ENCODE measurements at places on chromosomes 11 and 22.

- DNase-seq: no peak
Observed at GRCh38 chr22:44352378-44353035, 39.8 kb upstream of the SHISAL1 start.

DNA sequence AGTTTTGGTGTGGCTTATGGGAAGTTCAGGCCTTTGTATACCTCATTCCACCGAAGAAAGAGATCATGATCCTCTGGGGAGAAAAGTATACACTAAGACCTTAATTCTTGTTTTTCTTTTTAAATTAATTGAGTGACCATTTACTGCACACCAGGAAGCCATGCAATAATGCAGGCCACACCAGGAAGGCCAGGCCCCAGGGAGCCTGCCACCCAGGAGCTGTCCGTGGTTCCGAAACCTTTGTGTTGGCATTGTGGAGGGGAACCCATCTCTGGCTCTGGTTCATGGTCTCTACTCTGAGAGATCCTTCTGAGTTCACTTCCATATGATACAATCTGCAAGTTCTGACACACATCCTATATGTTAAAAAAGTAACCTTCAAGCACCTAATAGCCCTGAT, 291.8 kb downstream of the MIAT start:
- DNase-seq: no peak

DNA sequence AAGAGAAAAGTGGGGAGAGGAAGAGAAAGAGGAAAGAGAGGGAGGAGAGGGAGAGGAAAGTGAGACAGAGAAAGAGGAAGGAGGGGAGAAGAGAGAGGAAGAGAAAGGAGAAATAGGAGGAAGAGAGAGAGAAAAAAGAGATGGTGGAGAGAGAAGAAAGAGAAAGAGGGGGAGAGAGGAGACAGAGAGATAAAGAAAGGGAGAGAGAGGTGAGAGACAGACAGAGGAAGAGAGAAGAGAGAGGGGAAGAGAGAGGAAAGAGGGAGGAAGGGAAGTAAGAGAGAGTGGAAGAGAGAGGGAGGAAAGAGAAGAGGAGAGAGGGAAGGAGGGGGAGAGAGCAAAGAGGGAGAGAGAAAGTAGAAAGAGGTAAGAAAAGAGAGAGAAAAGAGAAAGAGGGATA, 9.4 kb upstream of the SEZ6L start:
- no peak for DNase-seq

DNA sequence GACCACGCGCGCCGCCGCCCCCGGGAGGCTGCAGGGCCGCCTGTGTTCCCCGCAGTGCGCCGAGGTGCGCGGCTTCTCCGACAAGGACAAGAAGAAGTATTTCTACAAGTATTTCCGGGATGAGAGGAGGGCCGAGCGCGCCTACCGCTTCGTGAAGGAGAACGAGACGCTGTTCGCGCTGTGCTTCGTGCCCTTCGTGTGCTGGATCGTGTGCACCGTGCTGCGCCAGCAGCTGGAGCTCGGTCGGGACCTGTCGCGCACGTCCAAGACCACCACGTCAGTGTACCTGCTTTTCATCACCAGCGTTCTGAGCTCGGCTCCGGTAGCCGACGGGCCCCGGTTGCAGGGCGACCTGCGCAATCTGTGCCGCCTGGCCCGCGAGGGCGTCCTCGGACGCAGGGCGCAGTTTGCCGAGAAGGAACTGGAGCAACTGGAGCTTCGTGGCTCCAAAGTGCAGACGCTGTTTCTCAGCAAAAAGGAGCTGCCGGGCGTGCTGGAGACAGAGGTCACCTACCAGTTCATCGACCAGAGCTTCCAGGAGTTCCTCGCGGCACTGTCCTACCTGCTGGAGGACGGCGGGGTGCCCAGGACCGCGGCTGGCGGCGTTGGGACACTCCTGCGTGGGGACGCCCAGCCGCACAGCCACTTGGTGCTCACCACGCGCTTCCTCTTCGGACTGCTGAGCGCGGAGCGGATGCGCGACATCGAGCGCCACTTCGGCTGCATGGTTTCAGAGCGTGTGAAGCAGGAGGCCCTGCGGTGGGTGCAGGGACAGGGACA, 2.7 kb downstream of the NLRP6 start:
- peak; percentile 18 for DNase-seq

DNA sequence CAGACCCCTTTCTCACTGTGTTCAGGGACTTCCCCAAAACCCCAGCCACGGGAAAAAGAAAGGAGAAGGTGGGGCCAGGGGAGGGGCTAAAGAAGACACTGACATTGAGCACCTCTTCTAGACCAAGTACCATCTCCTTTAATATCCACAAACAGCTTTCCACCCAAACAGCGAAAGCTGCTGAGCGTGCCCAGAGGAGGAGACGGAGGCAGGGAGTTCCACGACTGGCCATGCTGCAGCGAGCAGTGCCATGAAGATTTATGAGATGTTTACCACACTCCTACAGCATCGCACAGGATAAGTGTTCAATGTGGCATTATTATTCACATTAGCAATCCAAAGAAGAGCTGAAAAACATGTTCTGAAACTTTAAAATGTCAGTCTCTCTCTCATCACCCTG, 127.4 kb downstream of the LARGE1 start:
- no peak for DNase-seq

DNA sequence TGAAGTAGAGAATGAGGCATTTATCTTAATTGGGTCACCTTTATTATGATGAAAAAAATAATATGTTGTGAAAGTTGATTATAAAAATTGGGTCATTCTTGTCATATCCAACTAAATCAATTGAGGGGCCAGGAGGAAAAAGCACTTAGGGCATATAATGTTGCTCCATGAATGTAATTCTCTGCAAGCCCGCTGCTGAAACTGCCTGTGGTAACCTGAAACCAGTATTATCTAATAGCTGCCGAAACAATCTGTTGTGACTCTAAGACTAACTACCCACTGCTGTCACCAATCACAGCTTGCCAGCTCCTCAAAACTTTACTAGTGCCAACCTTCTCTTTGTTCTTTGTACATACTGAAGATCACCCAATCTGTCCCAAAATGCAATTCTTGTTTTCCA, 115.8 kb downstream of the ATG16L2 start:
- DNase-seq: no peak

GRCh38 chr22:36236388-36237319, 2.7 kb downstream of the APOL2 start:
- DNase-seq: no peak

- DNase-seq: no peak
Observed at GRCh38 chr11:69887841-69888427, 68.7 kb upstream of the FGF3 start.

DNA sequence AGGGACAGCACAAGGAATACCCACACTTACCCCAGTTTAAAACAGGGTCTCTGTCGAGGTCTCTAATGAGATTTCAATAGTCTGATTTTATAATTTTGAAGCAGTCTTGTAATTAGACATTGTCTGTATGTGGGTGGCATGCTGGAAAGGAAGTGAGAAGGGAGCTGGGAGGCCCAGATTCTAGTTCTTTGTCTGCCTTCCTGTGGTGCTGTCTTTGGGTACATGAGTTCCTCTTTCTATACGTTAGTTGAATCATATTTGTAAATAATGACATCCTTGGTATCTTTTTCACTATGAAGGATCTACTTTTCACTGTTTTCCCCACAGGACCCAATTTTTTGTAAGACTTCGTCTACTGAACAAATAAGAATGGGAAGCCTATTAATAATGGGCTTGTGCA, 42.0 kb upstream of the TENM4 start:
- no peak for DNase-seq

DNA sequence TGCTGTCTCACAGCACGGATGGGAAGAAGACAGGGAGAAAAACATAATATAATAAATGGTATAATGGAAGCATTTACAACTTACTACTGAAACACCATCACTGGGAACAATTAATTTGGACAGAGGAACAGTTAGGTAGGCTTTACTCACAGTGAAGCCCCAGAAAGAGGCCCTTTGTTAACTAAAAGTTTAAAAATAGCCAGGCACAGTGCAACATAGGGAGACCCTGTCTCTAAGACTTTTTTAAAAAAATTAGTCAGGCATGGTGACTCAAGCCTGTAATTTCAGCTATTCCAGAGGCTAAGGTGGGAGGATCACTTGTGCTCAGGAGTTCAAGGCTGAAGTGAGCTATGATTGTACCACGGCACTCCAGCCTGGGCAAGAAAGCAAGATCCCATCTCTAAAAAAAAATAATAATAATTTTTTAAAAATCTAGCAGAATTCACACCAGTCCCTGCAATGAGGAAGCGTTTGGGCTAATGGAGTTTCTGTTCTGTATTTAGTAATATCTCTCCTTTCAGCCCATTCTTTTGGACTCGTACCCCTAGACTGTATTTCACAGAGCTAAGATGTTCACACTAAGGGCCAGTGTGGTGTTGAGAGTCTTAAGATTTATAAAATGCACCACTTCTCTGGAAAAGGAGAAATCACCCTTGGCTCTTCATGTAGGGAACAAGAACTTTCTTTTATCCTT, 275.5 kb downstream of the SOX6 start:
- no peak for DNase-seq

DNA sequence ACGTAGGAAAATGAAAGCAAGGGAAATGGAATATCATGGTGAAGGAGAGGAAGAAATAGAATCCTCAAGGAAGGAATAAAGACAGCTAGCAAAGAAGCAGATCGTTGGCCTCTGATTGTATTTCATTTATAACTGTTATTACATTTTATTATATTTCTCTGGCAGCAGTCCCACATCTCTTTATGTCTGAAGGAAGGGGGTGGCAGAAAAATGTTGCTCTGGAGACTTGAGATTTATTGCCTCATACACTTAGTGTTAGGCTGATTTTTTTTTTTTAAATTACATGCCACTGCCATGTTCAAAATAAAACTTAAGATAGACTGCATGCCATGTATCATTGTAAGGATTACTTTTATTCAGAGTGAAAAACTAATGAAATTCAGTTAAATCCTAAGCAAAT, 971.7 kb upstream of the CHORDC1 start:
- no peak for DNase-seq

GRCh38 chr11:114397349-114397982, 2.8 kb downstream of the C11orf71 start:
- no peak for DNase-seq

GRCh38 chr11:47915374-47915773, 65.0 kb upstream of the PTPRJ start:
- DNase-seq: peak; percentile 24

DNA sequence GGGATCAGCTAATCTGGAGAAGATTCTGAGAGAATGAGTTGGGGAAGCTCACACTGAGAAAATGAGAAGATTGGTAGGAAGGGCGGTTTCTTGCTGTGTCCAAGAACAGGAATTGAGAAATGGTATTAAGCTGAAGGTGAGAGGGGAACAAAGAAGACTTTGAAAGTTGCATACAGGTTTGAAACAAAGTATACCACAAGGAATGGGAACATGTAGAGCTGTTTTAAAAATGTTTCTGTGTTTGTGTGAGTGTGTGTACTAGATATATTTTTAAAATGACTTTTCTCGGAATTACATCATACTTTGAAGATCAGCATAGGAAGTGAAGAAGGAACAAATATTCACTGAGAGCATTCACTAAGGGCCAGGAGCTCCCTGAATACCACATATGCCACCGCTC, 24.4 kb upstream of the IZUMO1R start:
- no peak for DNase-seq

DNA sequence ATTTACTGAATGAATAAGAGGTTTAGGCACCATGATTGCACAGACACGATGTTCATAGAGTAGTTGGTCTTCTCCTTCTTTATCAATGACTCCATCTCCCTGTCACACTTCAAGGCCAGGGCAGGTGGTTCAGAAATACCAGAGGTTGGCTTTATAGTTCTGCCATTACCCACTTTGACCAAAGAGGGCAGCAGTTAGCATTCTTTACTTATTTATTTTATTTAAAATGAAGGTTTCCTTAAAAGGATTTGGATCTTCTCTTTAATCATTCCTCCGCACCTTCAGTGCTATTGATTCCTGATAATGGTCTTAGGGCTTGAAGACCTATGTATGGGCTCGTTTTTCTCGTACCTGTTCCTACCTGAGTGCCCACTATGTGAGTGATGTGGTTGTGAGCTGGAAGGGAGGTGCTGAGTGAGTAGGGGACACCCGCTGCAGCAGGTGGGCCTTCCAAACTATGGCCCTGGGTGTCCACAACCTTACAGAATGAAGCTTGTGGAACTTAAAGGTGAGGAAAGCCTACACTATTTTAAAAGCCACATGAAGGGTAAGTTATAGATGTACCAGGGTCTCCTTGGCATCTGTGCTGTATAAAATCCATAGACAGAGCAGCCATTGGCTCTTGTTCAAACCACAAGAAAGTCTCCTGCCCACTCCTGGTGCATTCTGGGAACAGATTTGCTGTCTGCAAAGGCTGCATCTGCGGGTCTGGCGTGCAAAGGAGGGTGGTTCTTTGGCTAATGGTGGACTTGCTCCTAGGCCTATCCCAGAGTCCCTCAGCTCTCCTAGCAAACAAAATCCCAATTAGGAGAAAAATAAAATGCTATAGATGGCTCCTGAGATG, 35.0 kb downstream of the TIMP3 start:
- no peak for DNase-seq

DNA sequence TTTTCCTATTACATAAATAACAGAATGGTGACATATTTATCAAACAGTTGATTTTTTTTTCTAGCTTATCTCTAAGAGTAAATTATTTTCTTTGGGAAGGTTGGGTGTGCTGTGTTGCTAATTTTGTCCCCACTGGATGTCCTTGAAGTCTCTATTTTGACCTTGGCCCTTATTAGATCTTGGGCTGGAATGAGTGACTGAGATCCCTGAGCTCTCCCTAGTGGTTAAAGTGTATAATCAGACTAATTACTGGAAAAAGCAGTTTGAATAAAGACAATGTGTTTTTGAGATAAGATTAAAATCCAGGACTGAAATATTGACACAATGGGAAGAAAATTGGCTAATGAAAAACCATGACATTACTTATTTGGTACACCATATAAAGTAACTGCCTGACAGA, 56.1 kb downstream of the AASDHPPT start:
- no peak for DNase-seq

- no peak for DNase-seq
Observed at GRCh38 chr11:116602637-116602942, 170.2 kb downstream of the BUD13 start.

- DNase-seq: no peak
Observed at GRCh38 chr11:36104660-36104992, 160.8 kb downstream of the LDLRAD3 start.

DNA sequence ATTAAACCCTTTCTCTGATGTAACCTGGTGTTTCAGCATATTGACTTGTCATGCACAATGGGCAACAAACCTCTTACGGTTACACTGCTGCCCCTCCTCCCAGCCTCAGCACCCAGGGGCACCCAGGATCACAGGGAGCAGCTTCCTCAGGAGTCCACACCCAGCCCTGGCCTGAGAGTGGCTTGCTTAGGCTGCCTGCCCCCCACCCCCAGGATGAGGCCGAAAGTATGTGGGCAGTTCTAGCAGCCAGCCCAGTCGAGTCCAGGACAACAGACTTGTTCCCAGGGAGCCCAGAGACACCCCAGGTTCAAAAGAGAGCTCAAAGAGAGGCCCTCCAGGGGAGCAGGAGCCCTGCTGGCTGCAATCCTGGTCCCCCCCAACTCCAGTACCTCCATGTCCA, 108.1 kb upstream of the THY1 start:
- DNase-seq: no peak

All from CD4-positive, alpha-beta T cell treated with Interleukin-4 for 4 hours (primary cell).